ENCODE measurements at places on chromosomes 13 and 19. TPM values are rescaled to one million over a fixed set of nuclear protein-coding genes. Genes with fewer than 3 reads are reported as not detected.

The LPAR6 gene
- total RNA-seq: 18.7 TPM

The NKG7 gene
- total RNA-seq: not detected

The FUT1 gene
- 6.4 TPM for total RNA-seq

The ZIM2 gene
- not detected for total RNA-seq

The HSPB6 gene
- 1.8 TPM for total RNA-seq

The IGSF23 gene
- total RNA-seq: not detected

The DACT3 gene
- 3.7 TPM for total RNA-seq

The NMRK2 gene
- not detected for total RNA-seq

The KANK3 gene
- total RNA-seq: 120 TPM

The CATSPERD gene
- total RNA-seq: not detected

The CYP4F12 gene
- total RNA-seq: not detected

The RFPL4A gene
- total RNA-seq: not detected

The CEACAM7 gene
- not detected for total RNA-seq

The LRRC8E gene
- 2.8 TPM for total RNA-seq

The OR10H4 gene
- total RNA-seq: not detected

The SIGLEC8 gene
- total RNA-seq: not detected

The ERCC5 gene
- 41.4 TPM for total RNA-seq

The PRSS57 gene
- total RNA-seq: not detected

The CILP2 gene
- not detected for total RNA-seq

The DIAPH3 gene
- total RNA-seq: 14.7 TPM

The ZNF154 gene
- total RNA-seq: 4.2 TPM

The DZIP1 gene
- 13.0 TPM for total RNA-seq

The KIR2DL1 gene
- total RNA-seq: not detected

- DNase-seq: no peak
Measured at GRCh38 chr13:30140973-30141372, 166.4 kb downstream of the KATNAL1 start.

DNA sequence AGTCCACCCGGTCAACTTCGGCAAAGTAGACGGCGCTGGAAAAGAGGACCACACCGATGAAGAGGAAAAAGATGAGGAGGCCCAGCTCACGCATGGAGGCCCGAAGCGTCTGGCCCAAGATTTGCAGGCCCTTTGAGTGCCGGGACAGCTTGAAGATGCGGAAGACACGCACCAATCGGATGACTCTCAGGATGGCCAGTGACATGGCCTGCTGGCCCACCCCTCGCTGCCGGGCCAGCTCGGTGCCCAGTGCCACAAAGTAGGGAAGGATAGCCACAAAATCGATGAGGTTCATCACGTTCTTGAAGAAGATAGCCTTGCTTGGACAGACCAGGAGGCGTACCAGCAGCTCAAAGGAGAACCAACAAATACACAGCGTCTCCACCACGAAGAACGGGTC is 2.1 kb downstream of the KCNA7 start:
- DNase-seq: no peak

DNA sequence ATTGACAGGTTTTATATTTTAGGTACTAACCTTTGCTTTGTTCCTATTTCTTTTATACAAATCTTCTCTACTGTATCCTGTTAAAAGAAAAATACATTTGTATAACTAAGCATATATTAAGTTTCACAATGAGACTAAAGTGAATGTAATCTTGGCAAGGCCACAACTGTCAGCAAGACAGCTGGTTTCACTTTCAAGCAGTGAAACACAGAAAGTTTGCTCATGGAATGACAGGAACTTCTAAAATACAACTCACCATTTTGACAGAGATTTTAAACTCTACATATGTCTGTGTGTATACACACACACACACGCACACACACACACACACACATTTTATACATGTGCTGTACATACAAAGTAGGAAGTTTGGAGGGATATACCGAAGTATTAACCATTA is 53.3 kb downstream of the PARP4 start:
- DNase-seq: no peak

- no peak for DNase-seq
Measured at GRCh38 chr13:40979232-40979631, 39.9 kb downstream of the ELF1 start.

DNA sequence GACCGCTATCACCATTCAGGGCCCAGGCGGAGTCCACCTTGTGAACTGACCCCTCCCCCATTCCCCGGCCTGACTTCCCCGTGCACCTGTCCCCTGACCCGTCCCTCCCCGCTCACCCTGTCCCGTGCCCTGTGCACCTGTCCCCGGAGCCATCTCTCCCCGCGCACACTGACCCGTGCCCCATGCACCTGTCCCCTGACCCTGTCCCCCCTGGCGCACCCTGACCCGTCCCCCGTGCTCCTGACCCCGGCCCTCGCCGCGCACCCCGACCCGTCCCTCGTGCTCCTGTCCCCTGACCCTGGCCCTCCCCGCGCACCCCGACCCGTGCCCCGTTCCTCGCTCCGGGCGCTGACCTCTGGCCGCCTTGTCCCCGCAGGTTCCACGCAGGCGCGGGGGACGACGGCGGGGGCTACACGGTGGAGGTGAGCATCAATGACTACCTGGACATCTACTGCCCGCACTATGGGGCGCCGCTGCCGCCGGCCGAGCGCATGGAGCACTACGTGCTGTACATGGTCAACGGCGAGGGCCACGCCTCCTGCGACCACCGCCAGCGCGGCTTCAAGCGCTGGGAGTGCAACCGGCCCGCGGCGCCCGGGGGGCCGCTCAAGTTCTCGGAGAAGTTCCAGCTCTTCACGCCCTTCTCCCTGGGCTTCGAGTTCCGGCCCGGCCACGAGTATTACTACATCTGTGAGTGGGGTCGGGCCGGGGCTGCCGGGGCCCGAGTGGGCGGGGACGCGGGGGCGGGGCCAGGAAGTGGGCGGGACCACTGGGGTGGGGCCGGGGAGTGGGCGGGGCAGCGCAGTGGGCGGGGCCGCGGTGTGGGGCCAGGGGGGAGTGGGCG is 9.7 kb downstream of the EFNA2 start:
- DNase-seq: no peak

DNA sequence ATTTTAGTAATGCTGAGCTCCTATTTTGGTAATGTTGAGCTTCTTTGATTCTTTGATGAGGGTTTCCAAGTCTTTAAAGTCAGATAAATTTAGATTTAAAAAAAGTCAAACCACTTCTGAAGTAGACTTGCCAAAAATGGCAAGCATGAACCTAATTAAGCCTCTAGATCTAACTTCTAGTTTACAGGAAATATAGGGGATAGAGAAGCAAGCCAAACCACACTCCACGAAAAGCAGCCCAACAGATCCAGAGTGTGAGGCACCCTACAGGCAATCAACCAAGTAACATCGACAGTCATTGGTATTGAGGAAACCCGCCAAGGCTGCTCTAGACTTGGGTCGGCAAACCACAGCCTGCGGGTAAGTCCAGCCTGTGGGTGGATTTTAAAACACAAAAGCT is 3.7 kb downstream of the GGACT start:
- DNase-seq: no peak

DNA sequence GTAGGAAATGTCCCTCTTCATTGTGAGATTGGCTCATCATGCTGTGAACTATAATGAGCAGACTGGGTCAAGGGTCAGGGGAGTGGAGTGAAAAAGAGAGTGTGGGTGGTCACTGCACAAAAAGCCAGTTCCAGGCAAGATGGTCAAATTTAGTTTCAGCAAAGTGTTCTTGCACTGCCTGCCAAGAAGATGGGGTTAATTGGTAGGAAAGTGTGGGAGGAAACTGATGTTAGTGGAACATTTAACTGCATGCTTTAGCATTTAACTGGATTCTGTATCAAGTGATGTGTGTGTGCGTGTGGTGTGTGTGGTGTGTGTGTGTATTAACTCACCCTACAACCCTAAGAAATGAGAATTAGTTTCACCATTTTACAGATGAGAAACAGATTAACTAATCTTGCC is 131.6 kb downstream of the COG6 start:
- DNase-seq: no peak

GRCh38 chr13:21948769-21949474 is 278.0 kb downstream of the FGF9 start:
- DNase-seq: no peak

GRCh38 chr13:41606646-41607045 is 149.3 kb downstream of the RGCC start:
- no peak for DNase-seq

GRCh38 chr13:48194379-48194754 is 38.6 kb upstream of the ITM2B start:
- DNase-seq: no peak

DNA sequence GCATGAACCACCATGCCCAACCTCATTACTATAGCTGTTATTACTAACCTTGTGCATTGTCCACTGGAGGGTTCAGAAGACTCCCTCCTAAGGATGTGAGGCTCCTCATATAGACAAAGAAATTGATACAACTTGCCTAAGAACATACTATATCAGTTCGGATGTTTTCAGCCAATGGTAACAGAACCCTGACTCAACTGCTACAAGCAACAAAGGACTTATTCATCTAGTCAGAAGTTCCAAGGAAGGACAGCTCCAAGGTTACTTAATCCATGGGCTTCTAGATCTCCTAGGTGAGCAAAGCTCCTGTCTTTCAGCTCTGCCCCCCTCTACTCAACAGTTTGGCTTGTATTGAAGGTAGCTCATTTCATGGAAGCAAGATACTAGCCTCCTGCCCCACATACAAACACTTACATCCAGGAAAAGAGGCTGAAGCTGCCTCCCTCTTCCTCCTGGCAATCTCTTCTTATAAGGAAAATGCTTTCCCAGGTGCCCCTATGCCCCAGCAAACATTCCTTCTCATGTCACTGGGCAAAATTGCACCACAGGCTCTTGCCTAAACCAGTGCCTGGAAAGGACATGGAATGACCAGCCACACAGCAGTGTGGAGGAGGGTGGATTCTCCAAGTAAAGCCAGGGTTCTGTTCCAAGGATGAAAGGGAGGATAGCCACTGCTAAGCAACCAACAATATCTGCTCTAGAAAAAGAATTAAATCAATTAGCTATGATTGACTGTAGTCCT is 497.8 kb downstream of the FOXO1 start:
- DNase-seq: no peak

DNA sequence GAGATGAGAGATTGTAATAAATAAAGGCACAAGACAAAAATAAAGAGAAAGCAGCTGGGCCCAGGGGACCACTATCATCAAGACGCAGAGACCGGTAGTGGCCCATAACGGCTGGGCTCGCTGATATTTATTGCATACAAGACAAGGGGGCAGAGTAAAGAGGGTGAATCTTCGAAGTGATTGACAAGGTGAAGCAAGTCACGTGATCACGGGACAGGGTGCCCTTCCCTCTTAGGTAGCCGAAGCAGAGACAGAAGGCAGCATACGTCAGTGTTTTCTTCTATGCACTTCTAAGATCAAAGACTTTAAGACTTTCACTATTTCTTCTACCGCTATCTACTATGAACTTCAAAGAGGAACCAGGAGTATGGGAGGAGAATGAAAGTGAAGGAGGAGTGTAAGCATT is 4.6 kb upstream of the PRKCG start:
- DNase-seq: no peak

GRCh38 chr13:48405875-48406274 is 7.0 kb downstream of the LPAR6 start:
- no peak for DNase-seq

- no peak for DNase-seq
Measured at GRCh38 chr19:23343434-23344010, 51.7 kb downstream of the ZNF91 start.

- peak; percentile 68 for DNase-seq
Measured at GRCh38 chr13:24220086-24220703, 59.7 kb downstream of the SPATA13 start.

DNA sequence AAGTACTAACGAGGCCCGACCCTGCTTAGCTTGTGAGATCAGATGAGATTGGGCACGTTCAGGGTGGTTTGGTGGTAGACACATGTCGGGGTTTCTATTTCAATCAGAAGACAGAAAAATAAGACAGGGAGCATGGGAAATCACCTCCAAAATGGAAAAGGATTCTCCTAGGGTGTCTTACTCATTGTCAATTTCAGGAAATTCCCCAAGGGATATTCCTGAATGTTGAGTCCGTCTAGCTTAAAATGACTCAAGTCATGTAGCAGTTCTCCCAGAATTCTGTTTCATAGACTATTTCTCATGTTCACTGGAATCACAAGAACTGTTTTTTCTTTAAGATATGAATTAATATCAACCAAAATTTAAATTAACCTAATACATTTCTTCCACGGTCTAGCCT is 380.1 kb downstream of the EFNB2 start:
- DNase-seq: no peak

GRCh38 chr13:36495431-36495830 is 63.1 kb downstream of the CCNA1 start:
- no peak for DNase-seq

GRCh38 chr19:10252707-10253106 is 693 bp downstream of the MRPL4 start:
- DNase-seq: no peak

DNA sequence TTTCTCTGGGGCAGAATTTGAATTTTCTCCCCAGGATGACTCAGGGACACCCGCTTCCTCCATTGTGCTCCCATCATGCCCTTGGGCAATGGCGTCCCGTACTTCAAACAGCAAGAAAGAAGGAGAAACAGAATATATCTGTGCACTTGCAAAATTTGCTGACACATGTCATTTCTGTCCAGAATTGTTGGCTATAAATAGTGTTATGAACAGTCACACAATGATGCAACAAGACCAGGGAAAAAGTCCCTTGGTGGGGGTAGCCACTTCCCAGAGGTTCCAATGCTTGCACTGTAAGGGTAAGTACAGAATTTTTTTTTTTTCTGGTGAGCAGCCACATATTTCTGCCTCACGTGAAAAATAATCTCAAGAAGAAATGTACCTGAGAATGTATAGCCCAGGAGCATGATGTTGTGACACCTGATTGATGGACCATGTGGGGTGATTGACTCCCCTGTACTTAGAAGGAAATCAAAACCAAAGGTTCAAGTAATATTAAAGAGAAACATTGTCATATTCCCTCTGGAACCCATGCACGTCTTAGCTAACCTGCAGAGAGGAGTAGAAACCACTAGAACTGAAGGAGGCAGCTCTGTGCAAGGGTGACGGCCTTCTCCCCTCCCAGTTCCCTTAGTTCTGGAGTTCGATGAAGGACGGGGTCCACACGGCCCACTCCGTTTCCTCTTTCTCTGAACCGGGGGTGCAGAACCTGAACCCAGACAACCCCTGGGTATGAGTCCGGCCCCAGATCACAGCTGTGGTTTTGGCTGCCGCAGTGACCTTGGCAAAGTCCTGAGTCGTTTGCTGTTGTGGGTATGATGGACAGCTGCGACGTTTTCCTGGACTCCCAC is 9.3 kb upstream of the LAIR1 start:
- no peak for DNase-seq
